BJ (cell line): ENCODE measurements at places on chromosomes 6 and 20. TPM values are rescaled to one million over a fixed set of nuclear protein-coding genes. Genes with fewer than 3 reads are reported as not detected.

The KIFC1 gene
- 24.2 and 32.4 TPM in 2 replicates for polyA plus RNA-seq

The IL17A gene
- not detected in 2 replicates for polyA plus RNA-seq

The SSTR4 gene
- not detected in 2 replicates for polyA plus RNA-seq

DNA sequence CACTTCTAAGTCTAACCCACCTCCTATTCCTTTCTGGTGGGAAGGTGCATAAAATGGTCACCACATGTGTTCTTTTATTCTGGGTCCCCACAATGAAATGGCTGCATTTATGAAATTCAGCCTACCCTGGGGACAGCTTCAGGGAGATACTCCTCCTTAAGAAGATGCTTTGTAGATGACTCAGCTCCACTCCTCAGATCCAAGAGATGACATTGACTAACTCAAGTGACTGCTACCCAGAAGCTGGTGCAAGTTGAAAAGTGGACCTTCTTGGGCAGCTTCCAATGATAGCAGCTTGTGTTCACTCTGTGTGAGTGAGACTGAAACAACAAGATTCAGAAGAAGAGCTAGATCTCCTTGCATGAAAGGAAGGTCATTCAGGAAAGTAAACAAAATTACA, 113.4 kb downstream of the SCP2D1 start:
- no peak for DNase-seq

GRCh38 chr20:3797592-3798372, 1.7 kb downstream of the CDC25B start:
- DNase-seq, result no peak

DNA sequence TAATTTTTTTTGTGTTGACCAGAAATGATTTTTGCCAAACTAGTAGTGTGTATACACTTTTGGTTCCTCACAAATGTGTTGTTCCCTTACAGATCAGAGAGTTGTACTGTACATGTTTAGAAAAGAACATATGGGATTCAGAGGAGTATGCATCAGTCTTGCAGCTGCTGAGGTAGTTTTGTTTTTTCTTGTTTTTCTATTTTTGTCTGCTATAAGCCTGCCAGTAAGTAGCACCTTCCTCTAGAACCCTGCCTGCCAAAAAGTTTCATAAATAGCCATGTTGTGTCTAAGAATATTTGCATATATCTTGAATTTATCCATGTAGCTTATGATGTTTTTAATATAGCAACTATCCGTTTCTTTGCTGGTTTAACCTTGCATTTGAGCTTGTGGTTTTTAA, 46.4 kb downstream of the ORC3 start:
- no peak for DNase-seq

DNA sequence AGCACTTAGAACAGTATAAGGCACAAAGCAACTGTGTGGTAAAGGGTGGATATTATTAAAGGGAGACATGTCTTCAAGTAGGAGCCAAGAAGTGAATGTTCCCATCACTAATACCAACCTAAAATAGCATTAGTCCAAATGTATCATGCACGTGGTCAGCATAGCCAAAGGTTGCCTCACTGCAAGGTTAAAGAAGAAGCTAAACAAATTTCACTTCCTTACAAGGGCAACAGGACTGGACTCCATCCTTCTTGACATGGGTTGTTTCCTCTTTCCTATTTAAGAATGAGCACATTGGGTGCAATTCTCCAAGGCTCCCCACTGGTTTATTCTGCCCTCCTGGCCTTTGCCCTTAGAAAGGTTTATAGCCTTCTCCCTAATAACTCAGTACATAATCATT, 186.7 kb downstream of the PHACTR1 start:
- DNase-seq, result no peak

- no peak for DNase-seq
These were observed 91.4 kb upstream of the AFDN start for GRCh38 chr6:167735084-167735950.

DNA sequence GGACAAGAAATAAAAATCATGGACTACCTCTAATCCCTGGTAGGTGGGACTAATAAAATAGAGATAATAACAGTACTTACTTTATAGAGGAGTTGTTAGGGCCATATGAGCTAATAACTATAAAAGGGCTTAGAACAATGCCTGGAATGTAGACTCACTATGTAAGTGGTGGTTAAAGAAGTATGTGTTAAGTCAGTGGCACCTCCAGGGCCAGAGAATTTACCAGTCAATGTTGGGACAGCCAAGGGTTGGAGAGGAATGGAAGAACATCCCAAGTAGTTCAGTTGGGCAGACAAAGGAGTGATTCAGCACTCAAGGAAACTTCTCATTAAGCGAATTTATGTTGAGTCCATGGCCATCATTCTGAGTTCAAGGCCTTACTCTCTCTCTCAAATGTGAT, 116.8 kb downstream of the OTOR start:
- no peak for DNase-seq

GRCh38 chr6:5899216-5900045, 107.3 kb downstream of the NRN1 start:
- no peak for DNase-seq

- DNase-seq, result peak; percentile 45
These were observed 521.6 kb upstream of the ZNF337 start for GRCh38 chr20:26218301-26218700.

DNA sequence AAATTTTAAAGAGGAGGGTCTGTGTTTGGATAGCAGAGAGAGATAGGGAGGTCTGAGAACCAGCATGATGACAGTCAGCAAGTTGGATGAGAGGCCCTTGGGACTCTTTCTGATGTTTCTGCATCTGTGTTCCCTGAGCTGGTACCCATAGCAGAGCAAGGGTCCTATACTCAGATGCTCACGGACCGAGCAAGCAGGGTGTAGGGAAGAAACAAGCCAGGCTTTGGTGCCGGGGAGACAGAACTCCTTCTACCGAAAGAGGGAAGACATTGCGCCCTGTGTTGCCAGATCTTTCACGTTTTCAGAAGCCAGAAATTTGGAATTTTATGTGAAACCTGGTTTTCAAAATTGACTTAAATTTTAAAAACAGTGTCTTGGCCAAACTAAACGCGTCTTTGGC, 34.6 kb downstream of the NEDD9 start:
- DNase-seq, result no peak

DNA sequence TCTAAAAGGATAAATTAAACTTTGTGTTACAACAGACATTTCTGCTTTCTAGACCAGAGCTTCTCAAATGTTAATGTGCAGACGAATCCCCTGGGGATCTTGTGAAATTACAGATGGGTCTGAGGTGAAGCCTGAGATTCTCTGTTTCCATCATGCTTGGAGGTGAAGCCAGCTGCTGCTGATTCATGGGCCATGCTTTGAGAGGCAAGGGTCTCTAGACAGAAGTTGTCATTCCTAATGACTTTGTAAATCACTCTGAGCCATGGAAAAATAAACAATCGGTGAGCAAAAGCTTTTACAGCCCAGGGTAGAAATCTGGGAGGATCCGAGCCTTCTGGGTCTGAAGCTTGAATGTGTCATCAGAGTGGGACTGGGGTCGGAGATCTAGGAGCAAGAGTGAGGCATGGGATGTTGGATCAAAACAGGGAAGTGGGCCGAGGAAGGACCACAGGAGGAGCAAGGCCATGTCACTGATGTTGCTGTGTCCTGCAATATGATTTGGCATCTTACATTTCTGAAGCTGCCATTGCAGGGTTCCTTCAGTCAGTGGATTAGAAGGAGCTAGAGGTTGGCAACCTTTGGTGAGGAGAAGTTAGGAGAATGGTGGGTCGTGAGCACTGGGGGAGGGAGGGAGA, 77.3 kb downstream of the TRMT11 start:
- DNase-seq, result no peak

- no peak for DNase-seq
These were observed 32.2 kb downstream of the ILRUN start for GRCh38 chr6:34664256-34664971.

DNA sequence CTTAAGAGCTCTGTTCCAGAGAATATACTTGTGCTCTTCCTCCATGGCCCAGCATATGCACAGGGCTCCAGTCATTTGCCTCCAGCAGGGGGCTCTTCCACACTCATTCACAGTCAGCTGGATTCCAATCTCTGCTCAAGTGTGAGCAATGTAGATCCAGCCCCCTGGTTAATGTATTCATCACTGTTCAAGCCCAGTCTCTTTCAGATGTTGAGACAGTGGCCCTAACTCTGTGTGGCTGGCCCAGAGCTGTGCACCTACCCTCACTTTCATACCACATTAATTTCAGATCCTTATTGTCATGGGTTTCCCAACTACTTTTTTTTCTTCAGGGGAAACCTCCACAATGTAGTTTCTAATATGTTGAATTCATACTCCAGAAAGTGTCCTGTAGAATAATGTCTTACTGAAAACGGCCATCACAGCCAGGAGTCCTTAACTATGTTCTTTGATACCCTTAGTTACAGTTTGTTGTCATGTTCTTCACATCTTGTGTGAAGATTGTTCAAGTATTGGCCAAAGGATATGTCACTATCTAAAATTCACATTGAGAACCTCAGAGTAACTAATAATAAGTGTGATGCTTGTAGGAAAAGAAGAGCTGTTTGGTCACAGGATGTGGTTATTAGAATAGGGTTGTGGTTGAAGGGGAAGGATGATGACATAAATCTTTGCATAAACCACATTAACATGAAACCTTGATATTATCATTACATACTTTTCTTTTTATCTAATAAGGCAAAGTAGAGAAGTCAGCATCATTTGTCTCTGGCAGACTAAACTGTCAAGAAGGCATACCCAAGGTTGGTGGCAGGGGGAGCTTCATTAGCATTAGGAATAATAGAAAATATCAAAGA, 14.4 kb upstream of the HLA-DQA1 start:
- DNase-seq, result no peak

GRCh38 chr20:53736757-53737395, 143.2 kb upstream of the ZNF217 start:
- DNase-seq, result no peak

DNA sequence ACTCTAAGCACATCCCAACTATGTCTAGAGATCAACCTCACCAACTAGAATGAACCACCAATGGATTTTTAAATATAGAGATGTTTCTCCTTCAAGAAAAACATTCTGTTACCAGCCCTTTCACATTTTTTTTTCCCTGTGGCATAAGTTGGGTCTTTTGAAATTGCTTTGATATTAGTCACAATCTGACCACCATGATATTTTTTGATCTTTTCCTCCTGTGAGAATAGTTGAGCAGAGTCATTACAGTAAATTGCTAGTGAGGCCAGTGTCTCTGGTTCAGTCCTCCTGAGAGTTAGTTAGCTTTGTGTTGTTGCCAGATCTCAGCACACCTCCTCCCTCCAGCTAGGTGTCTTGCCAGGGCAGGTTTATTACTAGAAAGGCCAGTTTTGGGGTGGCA, 79.7 kb upstream of the MYLIP start:
- DNase-seq, result no peak
